ENCODE measurements at places on chromosomes 5 and 9.

DNA sequence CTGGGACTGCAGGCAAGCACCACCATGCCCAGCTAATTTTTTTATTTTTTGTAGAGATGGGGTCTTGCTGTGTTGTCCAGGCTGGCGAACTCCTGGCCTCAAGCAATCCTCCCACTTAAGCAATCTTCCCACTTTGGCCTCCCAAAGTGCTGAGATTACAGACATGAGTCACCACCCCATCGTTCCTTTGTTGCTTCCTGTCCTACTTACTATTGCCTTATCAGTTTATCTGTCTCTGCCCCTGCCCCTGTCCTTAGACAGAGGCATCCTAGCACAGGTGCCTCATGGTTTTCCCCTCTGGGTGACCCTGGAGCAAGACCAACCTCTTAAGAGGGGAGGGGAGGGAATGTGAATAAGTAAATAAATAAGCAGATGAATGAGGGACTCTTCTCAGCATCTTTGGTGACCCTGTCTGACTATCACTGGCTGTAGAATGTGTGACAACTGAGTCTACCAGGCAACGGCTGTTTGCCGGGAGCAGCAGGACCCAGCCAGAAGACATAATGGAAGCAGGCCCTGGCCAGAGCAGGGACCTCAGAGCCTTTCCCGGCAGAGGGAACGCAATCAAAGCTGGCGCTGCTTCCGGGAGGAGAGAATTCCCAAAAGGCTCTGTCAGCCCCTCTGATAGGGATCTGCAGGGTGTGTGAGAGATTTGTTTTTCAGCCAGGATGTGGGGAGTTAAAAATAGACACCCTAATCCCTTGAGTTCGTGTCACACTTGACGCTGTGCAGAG lies 43.8 kb upstream of the DAB2IP start:
- peak; percentile 28 for DNase-seq

GRCh38 chr5:171433982-171434676 lies 14.7 kb downstream of the FGF18 start:
- no peak for DNase-seq

DNA sequence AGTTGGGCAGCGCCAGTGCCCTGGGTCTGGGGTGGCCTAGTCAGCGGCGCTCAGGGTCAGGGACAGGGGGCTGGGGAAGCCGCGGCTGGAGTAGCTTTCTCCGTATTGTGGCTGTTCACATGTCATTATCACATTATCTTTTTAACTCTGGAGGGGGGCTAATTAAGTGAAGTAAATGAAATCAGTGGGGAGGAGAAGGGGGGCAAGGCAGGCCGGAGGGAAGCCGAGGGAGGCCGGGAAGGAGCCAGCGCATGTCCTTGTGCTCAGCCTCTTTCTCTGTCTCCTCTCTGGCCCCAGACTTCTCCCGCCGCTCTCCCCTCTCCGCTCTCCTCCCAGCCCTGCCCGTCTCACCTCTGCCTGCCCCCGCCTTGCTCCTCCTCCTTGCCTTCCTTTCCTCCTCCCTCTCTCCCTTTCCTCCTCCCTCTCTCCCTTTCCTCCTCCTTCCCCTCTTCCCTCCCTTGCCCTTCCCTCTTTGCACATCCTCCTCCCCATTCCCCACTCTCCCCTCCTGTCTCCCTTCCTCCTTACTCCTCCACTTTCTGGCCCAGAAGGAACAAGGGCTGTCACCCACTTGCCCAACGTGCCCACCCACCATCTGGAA lies 38.7 kb downstream of the ASS1 start:
- DNase-seq, result no peak

DNA sequence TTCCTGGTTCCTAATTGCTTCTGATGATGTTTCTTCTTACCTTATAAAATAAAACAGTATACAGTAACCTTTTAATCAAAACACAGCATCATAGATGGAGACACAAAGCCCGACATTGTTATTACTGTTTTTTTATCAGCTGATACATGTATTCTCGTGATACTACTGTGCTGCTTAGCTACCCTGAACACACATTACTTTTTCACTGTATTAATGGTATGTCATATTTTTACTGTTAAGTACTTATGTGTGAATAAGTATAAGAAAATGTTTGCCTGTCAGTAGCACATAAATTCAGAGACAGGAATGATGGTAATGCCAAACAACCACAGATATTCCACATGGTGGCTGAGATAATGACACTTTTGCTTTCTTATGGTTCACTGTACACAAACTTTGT lies 68.7 kb downstream of the RAB24 start:
- no peak for DNase-seq

- peak; percentile 14 for DNase-seq
Observed at GRCh38 chr5:131514316-131515283, 120.4 kb downstream of the RAPGEF6 start.

GRCh38 chr9:113220467-113221002 lies 542 bp downstream of the FKBP15 start:
- peak; percentile 7 for DNase-seq

GRCh38 chr5:31300501-31300900 lies 107.0 kb downstream of the CDH6 start:
- peak; percentile 49 for DNase-seq

DNA sequence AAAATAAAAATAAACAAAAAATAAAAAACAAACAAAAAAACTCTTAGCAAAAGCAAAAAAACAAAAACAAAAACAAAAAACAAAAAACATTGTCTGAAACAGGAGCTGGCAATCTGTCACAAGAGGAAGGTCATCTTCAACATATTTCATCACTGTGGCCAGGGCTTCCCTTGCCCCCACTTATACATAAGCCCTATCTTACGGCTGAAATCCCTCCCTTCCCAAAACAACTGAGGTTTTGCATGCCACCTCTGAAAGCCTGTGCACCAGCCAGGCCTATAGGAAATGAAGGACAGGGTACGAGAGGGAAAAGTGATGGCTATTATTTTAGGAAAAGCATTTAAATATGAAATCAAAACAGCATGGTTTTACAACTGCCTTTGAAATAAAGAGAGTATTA lies 10.8 kb downstream of the MTMR12 start:
- no peak for DNase-seq

GRCh38 chr9:109640580-109641371 lies 139.2 kb upstream of the PALM2AKAP2 start:
- DNase-seq, result peak; percentile 18

All from cardiac fibroblast (primary cell).